ENCODE measurements at places on chromosomes 6 and 20.
A peak's percentile ranks its signal among the peaks of the same experiment; 100 is the strongest.

GRCh38 chr6:105896821-105897095, 189.4 kb upstream of the PRDM1 start:
- DNase-seq = no peak

- DNase-seq = no peak
These were observed 35.0 kb upstream of the ESR1 start for GRCh38 chr6:151772446-151772845.

DNA sequence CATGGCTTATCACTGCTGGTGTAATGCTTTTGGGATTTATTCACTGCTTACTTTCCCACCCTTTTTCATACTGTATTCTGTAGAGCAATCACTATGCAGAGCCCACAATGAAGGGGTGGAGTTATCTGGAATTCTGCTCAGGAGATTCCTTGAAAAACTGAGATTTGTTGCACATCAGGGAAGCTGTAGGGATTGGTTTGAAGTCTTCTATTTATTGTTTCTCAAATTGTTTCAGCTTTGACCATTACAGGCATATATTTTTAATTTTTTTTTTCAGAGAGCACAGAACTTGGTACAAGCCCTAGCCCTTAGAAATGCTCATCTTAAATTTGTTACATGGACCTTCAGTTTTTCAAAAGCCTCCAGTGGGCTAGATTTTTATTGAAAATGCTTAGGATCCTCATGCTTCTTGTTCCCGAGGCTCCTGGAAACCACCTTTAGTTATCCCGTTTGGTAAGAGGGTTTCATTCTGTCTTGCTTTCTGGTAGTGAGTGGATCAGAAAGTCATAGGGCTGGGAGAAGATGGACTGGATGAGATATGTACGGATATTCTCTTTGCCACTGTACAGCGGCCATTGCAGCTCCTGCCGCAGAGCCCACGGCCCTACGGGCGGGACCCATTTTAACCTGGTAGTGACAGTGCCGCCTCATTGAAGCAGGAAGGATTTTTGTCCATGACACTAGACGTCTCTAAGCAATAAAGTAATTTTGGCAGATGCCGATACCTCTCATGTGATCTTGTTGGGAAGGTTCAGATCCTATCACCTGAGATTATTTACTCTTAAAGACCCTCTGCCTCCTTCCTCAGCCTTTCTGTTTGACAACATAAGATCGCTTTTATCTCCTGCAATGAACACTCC, 45.3 kb upstream of the ZNF184 start:
- no peak for DNase-seq

DNA sequence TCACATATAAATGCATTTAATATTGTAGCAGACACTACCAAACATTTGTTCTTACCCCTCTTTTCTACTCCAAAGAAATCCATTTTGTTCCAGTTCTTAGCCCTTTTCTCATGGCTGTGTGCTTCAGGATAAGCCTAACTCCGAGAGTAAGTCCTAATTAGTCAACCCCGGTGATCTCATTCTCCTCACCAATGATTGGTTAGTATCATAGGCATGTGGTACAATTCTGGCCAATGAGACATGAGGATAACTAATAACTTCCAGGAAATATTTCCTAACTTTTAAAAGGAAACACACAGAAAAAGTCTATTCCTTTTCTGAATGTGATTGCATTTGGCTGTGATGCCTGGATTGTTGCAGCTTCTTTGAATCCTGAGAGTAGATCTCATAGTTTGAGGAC, 116.0 kb downstream of the GPR63 start:
- no peak for DNase-seq

GRCh38 chr20:21352703-21353102, 44.6 kb downstream of the NKX2-4 start:
- no peak for DNase-seq

- DNase-seq = no peak
These were observed 82.9 kb downstream of the ELOVL4 start for GRCh38 chr6:79864421-79864820.

DNA sequence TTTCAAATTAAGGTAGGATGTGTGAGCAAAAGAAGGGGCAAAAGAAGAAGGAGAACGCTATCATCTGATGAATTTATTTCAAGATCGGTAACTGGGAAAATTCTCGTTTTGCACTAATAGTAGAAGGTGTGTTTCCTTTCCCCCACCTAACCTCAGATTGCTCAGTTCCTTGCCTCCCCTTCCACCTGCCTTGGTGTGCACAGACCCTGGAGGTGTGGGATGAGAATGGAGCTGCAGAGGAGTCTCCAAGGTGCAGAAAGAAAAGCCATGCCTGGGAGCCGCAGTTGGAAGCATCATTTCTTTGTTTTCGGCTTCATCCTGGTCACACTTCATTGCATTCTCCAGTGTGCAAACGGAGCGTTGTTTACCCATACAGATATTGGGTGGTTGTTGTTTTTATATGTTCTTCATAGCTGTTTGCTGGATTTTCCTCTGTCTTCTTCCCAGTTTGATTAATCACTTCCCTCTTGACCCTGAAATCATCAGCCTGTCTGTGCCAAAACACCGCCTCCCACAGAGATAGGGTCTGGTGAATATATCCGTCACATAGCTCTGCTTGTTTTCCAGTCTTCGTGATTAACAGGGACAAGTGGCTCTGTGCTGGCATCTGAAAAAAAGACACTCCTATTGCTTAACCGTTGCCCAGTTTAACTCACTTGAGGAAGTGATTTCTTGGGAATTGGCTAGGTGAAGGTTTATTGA, 40.2 kb upstream of the NEDD9 start:
- DNase-seq = no peak

GRCh38 chr20:40610730-40611129, 78.3 kb downstream of the MAFB start:
- DNase-seq = no peak

DNA sequence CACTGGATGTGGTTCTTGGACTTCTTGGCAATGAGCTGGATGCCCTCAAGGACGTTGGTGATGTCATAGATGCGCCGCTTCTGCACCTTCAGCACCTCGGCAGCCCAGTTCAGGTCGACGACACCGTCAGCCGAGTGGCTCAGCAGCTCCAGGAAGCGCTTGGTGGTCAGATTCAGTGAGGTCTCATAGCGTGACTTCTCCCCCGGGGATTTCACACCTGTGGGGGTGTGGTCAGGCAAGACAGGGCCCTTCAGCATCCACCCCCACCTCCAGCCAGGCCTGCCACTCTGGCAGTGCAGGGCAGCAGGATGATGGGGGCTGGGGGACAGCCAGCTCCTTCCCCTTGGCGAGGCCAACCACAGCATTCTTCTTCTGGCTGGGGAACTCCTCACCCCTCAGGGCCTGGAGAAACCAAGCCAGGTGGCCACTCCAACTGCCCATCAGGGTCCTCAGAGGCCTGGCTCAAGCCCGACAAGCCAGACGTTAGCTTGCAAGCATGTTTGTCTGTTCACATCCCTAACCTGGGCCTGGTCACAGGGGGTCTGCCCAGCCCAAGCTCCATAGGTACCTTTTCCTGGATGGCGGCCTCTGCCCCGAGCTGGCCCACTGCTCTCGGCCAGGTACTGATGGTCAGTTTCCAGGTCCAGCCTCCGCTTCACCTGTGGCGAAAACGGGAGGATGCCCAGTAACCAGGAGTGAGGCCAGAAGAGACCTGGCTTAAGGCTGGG, 5.7 kb upstream of the NECAB3 start:
- DNase-seq = no peak

GRCh38 chr6:157329829-157330228, 6.5 kb upstream of the TMEM242 start:
- DNase-seq = no peak

GRCh38 chr6:23435126-23435525, 690.9 kb upstream of the NRSN1 start:
- DNase-seq = no peak

- no peak for DNase-seq
These were observed at the start of gene BPI for GRCh38 chr20:38303908-38304379. Gene BPI (plus strand): TSS chr20:38304156. CDS start chr20:38304224, 68 bp downstream.

GRCh38 chr6:2120912-2121311, 124.5 kb downstream of the GMDS start:
- no peak for DNase-seq

GRCh38 chr6:158963020-158963808, 36.8 kb downstream of the RSPH3 start:
- DNase-seq = no peak

GRCh38 chr6:16669227-16669626, 92.0 kb downstream of the ATXN1 start:
- peak; percentile 60 for DNase-seq

- DNase-seq = peak; percentile 8
These were observed 577 bp upstream of the SCAND1 start for GRCh38 chr20:35954907-35955251.

GRCh38 chr6:144824018-144824417, 538.9 kb downstream of the UTRN start:
- no peak for DNase-seq

- no peak for DNase-seq
These were observed 39.8 kb upstream of the SLC17A4 start for GRCh38 chr6:25714765-25715164.

- DNase-seq = no peak
These were observed 134.8 kb upstream of the UST start for GRCh38 chr6:148612043-148612442.

GRCh38 chr6:120774275-120774674, 560.0 kb downstream of the TBC1D32 start:
- DNase-seq = no peak

- no peak for DNase-seq
These were observed 8.6 kb upstream of the SLC4A11 start for GRCh38 chr20:3247638-3248037.

DNA sequence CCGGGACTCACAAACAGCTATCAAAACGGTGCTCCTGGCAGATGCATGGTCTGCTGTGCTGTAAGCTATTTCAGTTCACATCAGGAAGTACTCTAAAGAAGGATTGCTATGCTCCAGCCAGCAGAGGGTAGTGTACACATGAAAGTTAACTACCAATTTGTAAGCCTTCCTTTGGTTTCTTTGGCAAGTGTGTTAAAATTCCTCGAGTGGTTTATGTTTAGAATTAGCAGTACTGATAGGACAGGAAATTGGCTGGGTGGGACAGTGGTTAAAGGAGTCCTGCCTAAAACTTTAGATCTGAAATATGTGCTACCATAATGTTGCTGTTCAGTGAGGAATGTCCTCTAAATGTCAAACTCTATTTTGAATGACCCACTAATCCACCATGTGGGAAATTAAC, 47.4 kb downstream of the TRMT11 start:
- DNase-seq = no peak

DNA sequence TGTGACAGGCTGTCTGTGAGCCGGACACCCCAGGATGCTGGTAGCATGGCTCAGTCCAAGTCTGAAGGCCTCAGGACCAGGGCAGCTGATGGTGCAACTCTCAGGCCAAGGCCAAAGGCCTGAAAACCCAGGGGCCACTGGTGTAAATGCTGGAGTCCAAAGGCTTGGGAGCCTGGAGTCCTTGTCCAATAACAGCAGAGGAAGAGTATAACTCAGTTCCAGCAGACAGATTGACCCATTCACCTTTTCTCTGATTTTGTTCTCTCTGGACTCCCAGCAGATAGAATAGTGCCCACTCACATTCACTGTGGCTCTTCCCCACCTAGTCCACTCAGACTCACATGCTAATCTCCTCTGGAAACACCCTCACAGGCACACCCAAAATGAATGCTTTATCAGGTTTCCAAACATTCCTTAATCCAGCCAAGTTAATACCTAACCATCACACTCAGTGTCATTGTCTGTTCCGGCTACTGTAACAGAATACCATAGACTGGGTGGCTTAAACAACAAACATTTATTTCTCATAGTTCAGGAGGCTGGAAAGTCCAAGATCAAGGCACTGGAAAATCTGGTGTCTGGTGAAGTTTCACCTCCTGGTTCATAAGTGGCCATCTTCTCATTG, 5.0 kb upstream of the TRAF3IP2 start:
- no peak for DNase-seq

GRCh38 chr20:37899105-37900045, 3.6 kb upstream of the VSTM2L start:
- no peak for DNase-seq

- DNase-seq = no peak
These were observed 158.4 kb downstream of the GPX5 start for GRCh38 chr6:28683945-28684538.

DNA sequence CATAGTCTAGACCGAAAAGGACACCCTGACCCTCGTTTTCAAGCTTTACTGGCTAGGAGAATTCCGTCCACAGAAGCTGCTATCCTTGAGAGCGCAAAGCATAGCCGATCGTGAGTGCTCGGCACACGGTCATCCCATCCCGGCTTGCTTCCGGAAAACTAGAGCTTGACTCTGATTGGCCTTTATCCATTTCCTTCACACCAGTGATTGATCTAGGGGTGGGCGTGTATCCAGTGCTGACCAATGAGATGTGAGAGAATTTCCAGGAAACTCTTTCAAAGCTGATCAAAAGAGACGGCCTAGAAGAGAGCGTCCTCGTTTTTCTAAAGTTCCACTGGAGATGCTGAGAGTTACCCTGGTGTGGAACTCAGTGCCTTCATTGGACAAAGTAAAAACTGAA, 41.0 kb upstream of the NFATC2 start:
- no peak for DNase-seq

DNA sequence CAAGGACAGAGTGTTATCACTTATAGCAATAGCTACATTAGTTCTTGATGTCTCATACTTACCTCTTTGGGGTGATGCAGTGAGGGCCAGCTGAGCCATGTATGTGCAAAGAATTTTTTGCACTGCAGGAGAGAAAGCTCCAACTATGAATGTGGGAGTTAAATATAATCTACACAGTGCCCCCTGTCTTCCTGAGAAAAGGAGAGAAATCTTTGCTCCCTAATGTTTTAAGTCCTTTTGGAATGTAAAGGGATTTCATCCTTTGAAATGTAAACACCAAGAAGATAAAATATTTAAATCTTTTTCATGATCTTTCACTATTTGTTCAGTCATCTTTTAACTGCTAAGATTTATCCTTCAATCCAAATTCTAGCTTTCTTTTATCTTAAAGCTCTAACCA, 822.1 kb downstream of the TENT5A start:
- DNase-seq = no peak

- no peak for DNase-seq
These were observed 16.9 kb downstream of the RBM38 start for GRCh38 chr20:57408131-57408530.

- no peak for DNase-seq
These were observed 18.2 kb downstream of the BCL2L1 start for GRCh38 chr20:31704225-31705119.

- DNase-seq = no peak
These were observed 43.7 kb downstream of the TM9SF4 start for GRCh38 chr20:32153156-32153665.

GRCh38 chr20:49699200-49699992, 14.3 kb downstream of the B4GALT5 start:
- DNase-seq = no peak

GRCh38 chr20:62624325-62624690, 18.0 kb upstream of the SLCO4A1 start:
- DNase-seq = no peak

GRCh38 chr6:157403686-157404051, 22.7 kb downstream of the ZDHHC14 start:
- no peak for DNase-seq

DNA sequence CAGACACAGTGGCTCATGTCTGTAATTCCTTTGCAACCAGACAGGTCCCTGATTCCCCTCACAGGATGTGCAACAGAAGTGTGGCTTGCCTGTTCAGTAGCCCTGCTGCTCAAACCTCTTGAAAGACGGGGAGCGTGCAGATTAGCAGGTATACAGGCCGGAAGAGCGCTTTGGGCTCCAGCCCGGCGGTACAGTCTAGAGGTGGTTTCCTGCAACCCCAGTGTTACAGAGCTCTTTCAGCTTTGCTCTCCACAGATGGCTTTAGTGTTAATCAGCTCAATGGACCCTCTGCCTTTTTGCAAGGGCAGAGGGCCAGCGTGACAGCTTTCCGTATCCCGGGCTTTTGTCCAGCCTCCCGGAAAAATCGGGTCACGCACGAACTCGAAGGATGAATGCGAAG, 67.2 kb upstream of the TNFRSF21 start:
- DNase-seq = no peak

- no peak for DNase-seq
These were observed 48.2 kb downstream of the KLHL32 start for GRCh38 chr6:96972689-96973088.
